ENCODE measurements at places on chromosomes 4 and X.

- no peak for DNase-seq
Observed at GRCh38 chrX:115642895-115643530, 82.0 kb downstream of the PLS3 start.

DNA sequence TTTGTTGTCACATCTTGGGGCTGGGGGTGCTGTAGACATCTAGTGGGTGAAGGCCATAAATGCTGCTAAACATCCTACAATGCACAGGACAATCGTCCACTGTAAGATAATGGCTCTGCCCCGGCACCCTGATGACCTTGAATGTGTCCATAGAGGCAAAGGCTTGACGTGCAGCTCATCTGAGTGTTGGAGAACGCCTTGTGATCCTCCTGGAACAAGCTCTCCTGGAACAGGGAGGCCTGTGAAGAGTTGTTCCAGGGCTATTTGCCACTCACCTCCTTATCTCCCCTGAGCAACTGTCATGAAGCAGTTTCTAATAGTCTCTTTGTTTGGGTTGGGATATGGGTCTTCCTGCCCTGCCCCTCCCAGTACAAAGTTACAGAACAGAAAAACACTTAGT lies 15.2 kb upstream of the PCYT1B start:
- no peak for DNase-seq

DNA sequence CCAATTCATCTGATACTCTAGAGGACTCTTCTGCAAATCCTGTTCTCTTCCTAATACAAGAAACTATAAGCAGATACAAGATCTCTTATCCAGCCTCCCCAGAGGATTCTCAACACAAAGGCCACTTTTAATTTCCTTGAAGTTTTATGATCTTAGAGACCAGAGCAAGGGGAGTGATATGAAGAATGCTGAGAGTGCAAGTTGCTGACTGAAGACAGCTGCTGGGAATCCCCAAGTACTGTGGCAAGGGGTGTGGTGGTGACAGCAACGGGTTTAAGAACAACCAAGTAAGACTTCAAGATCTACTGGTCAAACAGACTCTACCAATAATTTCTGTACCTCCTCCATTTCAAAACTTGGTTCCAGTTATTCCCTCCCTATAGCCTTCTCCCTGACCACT lies 7.0 kb downstream of the AMMECR1 start:
- no peak for DNase-seq

DNA sequence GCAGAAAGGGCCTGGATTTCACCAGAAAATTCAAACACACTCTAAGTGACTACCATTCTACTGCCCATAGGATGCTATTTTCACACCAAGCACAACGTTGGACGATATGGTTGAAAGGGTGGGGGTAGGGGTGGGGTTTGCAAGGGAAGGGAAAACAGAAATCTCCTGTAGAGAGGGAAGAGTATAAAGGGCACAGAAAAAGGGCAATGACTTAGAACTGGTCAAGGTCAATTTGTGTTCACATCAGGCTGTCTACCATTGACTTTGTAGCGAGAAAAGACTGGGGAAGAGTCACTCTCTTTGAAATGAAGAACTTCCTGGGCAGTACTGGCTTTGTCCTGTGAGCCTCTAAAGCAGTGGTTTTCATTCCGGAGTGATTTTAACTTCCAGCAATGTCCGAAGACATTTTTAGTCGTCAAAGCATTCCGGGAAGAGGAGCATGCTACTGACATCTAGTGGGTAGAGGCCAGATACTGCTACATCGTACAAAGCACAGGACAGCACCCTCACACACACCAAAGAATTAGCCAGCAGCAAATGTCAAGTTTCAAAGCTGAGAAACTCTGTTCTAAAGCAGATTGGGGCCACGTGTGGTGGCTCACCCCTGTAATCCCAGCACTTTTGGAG lies 48.4 kb upstream of the SLC7A3 start:
- DNase-seq: no peak

DNA sequence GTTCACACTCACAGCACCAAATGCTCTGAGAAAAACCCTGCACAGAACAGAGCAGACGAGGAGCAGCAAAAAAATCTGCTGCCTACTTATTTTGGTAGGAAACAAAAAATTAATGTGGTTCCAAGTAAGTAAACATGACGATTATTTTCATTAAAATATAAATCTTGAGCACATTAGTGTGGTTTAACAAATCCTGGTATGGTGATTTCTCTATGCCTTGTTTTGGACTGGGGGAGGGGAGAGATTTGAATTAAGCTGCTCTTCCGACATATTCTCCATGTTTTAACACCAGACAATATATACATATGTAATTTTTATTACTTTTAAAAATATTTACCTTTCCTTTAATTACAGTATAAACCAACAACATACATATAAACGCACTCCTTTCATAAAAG lies 1.8 kb downstream of the CAMK2D start:
- DNase-seq: no peak

GRCh38 chr4:57065730-57066482 lies 44.3 kb downstream of the IGFBP7 start:
- no peak for DNase-seq

- DNase-seq: no peak
Observed at GRCh38 chrX:42021058-42021457, 97.7 kb upstream of the CASK start.

DNA sequence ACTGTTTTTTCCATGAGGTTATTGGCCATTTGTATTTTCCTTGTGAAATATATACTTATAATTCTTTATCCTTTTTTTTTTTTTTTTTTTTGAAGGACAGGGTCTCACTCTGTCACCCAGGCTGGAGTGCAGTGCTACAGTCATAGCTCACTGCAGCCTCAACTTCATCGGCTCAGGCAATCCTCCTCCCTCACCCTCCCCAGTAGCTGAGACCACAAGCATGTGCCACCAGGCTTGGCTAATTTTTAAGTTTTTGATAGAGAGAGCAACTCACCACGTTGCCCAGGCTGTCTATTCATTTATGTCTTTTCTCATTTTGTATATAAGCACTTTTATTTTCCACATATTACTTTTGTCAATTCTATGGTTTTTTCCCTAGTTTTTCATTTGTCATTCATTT lies 16.8 kb downstream of the RBPJ start:
- no peak for DNase-seq

- DNase-seq: no peak
Observed at GRCh38 chr4:112110059-112110425, 35.2 kb upstream of the FAM241A start.

- no peak for DNase-seq
Observed at GRCh38 chr4:105951198-105951597, 55.9 kb downstream of the NPNT start.

- no peak for DNase-seq
Observed at GRCh38 chr4:14559646-14560045, 442.6 kb upstream of the CPEB2 start.

DNA sequence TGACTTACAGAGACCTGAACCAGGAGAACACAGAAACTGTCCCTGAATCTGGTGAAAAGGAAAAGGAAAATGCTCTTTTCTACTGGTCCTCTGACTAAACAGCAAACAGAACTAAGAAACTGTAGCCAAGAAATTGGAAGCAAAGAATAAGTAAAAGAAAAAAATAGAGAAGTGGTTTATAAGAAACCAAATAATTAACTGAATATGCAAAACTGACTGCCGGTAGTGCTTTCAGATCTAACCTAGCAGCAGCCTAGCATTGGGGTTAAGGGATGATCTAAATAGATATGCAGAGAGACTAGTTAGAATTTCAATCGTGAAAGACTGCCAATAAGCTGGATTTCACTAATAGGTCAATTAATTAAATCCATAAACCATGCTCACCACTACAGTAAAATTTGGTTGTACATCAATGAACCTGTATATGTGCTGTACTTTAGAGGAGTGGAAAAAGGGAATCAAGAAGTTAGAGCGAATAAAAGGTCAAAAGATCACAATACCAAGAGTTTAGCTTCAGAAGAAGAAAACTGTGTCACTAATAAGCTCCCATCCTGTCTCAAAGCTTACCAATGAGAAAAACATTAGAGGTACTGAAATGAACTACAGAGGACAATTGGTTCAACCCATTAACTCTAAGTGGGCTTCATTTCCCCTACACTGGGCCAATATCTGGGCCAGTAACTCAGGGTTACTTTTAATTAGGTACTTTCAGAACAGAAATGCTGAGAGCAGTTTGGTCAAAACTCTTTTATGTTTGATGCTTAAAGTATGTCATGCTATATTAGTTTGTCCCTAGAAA lies 53.6 kb downstream of the KLHL13 start:
- no peak for DNase-seq

GRCh38 chr4:17276776-17277175 lies 235.1 kb downstream of the QDPR start:
- DNase-seq: no peak

DNA sequence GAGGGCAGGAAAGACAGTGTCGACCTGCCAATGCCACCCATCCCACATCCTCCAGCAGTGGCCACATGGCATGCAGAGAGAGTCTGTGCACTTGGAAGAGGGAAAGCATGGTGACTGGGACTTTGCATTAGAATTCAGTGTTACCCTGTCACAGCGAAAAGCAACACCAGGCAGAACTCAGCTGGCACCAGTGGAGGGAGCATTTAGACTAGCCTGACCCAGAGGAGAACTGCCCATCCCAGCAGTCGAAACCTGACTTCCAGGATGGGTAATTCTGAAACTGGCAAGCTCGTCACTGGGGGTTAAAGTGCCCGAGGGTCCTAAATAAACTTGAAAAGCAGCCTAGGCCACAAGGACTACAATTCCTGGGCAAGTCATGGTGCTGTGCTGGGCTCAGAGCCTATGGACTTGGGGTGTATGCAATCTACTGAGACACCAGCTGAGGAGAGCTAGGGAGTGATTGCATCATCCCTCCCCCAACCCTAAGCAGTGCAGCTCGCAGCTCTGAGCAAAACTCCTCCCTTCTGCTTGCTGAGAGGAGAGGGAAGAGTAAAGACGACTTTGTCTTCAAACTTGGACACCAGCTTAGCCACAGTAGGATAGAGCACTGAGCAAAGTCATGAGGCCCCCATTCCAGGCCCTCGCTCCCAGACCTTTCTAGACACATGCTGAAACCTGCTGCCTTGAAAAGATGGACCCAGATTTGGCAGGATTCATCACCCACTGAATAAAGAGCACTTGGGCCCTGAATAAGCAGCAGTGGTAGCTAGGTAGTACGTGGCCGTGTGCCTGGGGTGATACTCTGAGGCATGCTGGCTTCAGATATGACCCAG lies 68.8 kb downstream of the DDX60L start:
- no peak for DNase-seq

DNA sequence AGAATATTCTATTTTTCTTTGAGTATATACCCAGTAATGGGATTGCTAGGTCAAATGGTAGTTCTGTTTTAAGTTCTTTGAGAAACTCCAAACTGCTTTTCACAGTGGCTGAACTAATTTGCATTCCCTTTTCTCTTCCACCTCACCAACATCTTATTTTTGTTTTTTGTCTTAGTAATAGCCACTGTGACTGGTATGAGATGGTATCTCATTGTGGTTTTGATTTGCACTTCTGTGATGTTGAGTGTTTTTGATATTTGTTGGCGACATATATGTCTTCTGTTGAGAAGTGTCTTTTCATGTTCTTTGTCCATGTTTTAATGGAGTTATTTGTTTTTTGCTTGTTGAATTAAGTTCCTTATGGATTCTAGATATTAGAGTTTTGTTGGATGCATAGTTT lies 24.4 kb downstream of the AIMP1 start:
- no peak for DNase-seq

- DNase-seq: no peak
Observed at GRCh38 chrX:8377041-8377440, 87.6 kb upstream of the VCX3B start.

DNA sequence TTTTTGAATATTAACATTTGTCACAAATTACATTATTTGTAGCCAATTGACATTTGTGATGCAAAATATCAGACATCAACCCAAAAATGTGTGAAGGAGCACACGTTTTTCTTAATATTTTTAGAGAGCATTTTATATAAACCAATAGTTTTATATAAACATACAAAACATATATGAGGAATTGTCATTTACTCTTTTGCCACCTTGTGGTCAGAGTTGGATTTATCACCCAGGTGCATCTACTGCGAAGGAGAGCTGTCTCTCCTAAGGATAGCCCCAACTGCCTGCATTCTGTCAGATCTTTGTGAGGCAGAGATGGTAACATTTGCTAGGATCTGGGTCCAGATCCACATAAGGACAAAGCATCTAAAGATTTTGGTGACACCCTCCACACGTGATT lies 2.5 kb upstream of the USP27X start:
- DNase-seq: no peak

GRCh38 chrX:75074475-75074874 lies 81.6 kb downstream of the ABCB7 start:
- DNase-seq: no peak

DNA sequence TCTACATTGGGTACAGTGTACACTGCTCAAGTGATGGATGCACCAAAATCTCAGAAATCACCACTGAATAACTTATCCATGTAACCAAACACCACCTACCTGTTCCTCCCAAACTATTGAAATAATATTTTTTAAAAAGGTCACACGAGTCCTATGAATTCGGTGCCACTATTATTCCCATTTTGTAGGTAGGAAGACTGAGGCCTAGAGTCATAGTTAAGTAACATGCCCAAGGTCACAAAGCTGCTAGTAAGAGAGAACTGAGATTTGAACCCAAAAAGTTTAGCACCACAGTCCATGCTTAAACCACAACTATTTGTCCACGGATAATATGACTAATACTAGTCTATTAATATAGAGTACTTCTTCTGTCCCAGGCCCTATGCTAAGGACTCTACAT lies 2.7 kb downstream of the ARHGEF6 start:
- DNase-seq: no peak

DNA sequence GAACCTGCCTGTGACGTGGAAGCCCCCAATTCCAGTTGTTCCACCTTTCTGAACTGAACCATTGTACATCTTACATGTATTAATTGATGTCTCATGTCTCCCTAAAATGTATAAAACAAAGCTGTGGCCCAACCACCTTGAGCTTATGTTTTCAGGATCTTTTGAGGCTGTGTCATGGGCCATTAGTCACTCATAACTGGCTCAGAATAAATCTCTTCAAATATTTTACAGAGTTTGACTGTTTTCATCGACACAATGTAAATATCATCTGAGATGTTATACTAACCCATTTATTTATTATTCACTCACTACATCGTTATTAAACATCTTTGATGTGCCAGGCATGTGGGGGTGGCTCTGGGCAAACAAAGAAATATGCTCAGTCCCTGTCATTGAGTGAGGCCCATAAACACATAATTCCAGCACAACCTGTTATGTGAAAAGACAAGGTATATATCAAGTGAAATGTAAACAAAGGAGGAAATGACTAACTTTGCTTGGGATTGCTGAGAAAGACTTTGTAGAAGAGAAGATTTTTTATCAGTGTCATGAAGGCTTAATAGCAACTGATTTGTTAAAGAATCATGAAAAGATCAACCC lies 34.5 kb upstream of the PPM1K start:
- no peak for DNase-seq

GRCh38 chr4:183300655-183301054 lies 19.4 kb downstream of the CLDN22 start:
- DNase-seq: no peak

GRCh38 chr4:181194096-181194495 lies 1049.1 kb upstream of the TENM3 start:
- DNase-seq: no peak

Measured in activated CD4-positive, CD25-positive, alpha-beta regulatory T cell (primary cell).